Hair follicle dermal papilla cell (primary cell): ENCODE measurements at places on chromosomes 12 and 14. TPM values are rescaled to one million over a fixed set of nuclear protein-coding genes. Genes with fewer than 3 reads are reported as not detected.

Gene SAMD15
- 2.8 and 3.0 TPM in 2 replicates for total RNA-seq

Gene TDRD9
- 1.3 and 2.3 TPM in 2 replicates for total RNA-seq

Gene SUOX
- 13.1 and 13.3 TPM in 2 replicates for total RNA-seq

Gene CLEC1A
- 0.16 and 0.85 TPM in 2 replicates for total RNA-seq

Gene LARP4
- total RNA-seq: 31.5 and 36.4 TPM in 2 replicates

Gene ACSM4
- not detected in 2 replicates for total RNA-seq

Gene PIWIL1
- total RNA-seq: not detected in 2 replicates

Gene SERPINA10
- not detected in 2 replicates for total RNA-seq

Gene DCN
- total RNA-seq: 827 and 850 TPM in 2 replicates

Gene HOXC12
- not detected in 2 replicates for total RNA-seq

Gene PRH2
- not detected in 2 replicates for total RNA-seq

Gene SRGAP1
- total RNA-seq: 23.7 and 26.7 TPM in 2 replicates

Gene METTL17
- total RNA-seq: 38.4 and 42.4 TPM in 2 replicates

Gene TCL1B
- total RNA-seq: not detected in 2 replicates

Gene GPX2
- total RNA-seq: not detected in 2 replicates

Gene THTPA
- total RNA-seq: 24.2 and 34.4 TPM in 2 replicates

Gene GRIP1
- 0.81 TPM in 1 of 2 replicates, not detected in the other for total RNA-seq
